ENCODE measurements at places on chromosomes 2 and 18. TPM values are rescaled to one million over a fixed set of nuclear protein-coding genes. Genes with fewer than 3 reads are reported as not detected.

GRCh38 chr2:153940511-153940910 is 68.8 kb downstream of the GALNT13 start:
- DNase-seq, result no peak

DNA sequence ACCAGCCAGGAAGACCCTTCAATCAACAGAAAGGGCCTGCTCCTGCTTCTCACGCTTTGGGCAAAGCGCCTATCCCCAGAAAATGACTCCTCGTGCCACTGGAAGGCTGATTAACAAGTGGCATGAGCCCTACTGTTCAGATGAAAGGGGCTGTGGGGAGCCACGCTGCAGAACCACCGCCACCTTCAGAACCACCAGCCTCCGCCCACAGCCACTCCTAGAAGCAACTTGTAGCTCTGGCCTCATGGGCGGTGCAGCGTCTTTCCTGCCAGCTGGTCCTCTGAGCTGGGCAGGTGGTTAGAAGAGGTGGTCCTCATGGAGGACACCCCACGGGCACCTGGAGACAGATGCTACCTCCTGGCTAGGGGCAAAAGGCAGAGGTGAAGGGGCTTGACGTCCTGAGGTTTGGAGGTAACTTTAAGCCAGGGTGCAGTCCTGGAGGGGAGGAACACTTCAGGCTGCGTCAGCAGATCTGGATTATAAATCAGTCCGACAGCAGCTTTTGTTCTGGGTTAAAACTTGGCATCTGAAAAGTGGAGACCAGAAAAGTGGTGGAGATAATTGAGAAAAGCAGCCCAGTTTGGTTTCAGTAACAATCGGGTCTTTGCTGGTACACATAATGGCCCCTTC is 861 bp upstream of the SEMA4C start:
- DNase-seq, result no peak

GRCh38 chr2:70936979-70937811 is 1.5 kb downstream of the ATP6V1B1 start:
- DNase-seq, result no peak

DNA sequence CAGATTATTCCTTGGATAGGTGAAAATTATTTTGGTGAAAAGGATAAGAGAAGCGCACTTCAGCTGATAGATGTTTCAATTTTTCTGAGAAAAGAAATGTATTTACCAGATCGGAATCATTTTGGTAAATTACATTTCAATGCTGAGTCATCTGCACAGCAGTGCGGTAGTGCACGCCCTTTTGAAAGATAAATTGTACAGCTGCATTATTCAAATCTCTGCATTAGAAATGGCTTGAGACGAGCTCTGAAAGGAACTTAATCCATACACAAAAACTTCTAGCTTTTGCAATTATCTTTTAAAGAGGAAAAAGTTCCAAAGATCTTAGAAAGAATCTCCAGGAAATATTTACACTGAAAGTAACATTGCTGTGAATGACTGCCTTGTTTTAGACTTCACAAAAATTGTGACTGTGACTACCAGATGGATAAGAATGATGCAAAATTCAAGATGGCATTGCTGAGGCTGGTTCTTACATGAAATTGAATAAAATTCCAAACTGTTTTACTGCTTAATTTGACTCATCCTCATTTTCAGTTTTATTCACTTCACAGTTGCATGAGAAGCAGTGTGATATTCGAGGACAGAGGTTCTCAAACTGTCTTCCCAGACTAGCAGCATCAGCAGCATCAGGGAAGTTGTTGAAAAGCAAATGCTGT is 161.7 kb downstream of the RND3 start:
- no peak for DNase-seq

DNA sequence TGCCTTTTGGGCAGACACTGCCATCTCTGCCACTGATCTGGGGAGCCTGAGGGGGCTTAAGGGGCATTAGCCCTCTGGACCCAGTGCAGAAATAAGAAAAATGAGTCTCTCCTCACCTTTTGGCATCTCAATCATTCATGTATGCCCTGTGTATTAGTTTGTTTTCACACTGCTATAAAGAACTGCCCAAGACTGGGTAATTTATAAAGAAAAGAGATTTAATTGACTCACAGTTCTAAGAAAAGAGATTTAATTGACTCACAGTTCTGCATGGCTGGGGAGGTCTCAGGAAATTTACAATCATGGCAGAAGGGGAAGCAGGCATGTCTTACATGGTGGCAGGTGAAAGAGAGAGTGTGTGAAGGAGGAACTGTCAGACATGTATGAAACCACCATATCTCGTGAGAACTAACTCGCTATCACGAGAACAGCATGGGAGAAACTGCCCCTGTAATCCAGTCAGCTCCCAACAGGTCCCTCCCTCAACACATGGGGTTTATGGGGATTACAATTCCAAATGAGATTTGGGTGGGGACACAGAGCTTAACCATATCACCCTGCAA is 21.5 kb downstream of the GKN2 start:
- DNase-seq, result no peak

RUFY4 gene
- polyA plus RNA-seq, result 0.36 TPM

POU3F3 gene
- 98.3 TPM for polyA plus RNA-seq
